ENCODE measurements at places on chromosomes 12 and 14.
A peak's percentile ranks its signal among the peaks of the same experiment; 100 is the strongest.

DNA sequence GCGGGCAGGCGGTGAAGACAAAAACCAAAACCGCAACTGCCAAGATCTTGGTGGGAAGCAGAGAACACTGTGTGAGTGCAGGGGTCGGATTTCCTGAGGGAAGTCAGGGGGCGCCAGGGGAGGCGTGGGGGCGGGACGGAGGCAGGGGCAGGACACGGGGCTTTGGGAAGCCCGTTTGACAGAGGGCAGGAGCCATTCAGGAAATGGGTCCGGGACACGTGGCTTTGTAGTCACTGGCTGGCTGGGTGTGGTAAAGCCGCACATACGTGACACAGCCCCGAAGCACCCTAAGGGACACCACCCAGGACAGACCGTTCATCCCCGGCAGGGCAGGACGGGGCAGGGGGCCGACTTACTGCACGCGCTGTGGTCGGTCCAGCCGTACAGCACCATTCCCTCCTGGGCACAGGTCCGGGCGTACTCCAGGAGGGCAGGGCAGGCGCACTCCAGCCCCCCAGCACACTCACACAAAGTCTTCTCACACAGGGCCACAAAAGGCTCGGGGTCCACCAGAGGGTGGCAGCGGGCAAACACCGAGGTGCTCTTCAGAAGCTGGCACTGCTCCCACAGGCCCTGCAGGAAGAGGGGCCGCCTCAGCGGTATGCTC is 49.4 kb downstream of the VWF start:
- no peak for DNase-seq

DNA sequence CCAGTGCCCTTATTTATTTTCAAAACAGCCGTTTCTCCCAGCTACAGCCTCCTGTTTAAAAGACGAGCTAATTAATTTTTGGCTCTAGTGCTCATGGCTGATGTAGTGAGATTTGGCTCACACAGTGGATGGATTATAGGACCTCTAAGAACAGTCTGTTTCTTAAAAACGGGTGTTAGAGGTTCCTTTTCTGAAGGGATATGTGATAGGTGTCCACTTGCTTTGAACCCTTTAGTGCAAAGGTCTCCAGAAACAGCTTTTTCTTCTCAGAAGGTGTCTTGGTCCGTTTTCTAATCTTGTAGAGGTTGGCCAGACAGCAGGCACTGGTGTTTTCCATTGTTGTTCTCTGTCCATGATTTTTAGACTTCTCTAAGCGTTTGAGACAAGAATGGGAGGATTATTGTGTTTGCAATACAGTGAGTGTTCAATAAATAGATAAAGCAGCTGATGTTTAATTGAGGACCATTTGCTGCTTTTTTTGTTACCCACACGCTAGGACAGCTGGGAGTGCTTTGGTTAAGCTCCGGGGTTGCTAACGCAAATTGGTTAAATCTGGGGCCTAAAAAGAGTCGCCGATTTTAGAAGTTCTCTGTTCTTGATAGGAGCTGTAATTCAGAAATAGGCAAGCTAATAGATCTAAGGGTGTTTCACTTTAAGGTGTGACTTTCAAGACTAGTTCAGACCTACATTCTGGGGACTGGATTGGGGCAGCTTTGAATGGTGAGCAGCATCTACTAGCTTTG is 1.0 kb downstream of the BORCS5 start:
- DNase-seq, result no peak

GRCh38 chr14:76376878-76377734 is 1.2 kb downstream of the ESRRB start:
- peak; percentile 46 for DNase-seq

- no peak for DNase-seq
Observed at GRCh38 chr12:131445795-131446194, 265.1 kb upstream of the SFSWAP start.

DNA sequence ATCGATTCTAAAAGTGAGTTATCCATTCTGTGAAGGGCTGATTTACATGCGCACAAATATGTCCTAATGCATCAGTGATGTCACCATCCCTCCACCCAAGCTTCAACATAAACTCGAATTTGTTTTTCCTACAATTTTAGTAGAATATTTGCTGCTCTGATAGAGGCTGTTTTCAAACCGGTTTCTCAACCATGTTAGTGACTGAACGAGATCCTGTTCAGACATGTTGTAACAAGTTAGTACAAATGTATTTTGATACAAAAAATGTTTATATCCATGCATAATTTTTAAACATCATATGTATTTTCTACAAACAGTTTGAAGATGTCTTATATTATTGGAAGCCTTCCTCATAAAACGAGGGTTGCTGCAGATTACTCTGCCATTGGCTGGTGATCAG is 12.7 kb upstream of the PRB2 start:
- DNase-seq, result no peak

GRCh38 chr14:92414690-92415445 is 91.9 kb downstream of the SLC24A4 start:
- no peak for DNase-seq
